ENCODE measurements at places on chromosomes 3 and 15. TPM values are rescaled to one million over a fixed set of nuclear protein-coding genes. Genes with fewer than 3 reads are reported as not detected.
A peak's percentile ranks its signal among the peaks of the same experiment; 100 is the strongest.

The RNU5B-1 gene
- not detected for total RNA-seq

The SERP1 gene
- total RNA-seq, result 231 TPM

The SEMA3G gene
- 8.3 TPM for total RNA-seq

- no peaks in the 10 kb centered on the region for H3K36me3 ChIP-seq
- H3K27me3 ChIP-seq, result no peaks in the 10 kb centered on the region
- H3K4me1 ChIP-seq, result peaks cover 27% of the 10 kb centered on the region
- peak overlapping the region; percentile 56 for H3K27ac ChIP-seq
- DNase-seq, result no peak
Measured at GRCh38 chr3:57942872-57943283, 65.3 kb upstream of the FLNB start.

DNA sequence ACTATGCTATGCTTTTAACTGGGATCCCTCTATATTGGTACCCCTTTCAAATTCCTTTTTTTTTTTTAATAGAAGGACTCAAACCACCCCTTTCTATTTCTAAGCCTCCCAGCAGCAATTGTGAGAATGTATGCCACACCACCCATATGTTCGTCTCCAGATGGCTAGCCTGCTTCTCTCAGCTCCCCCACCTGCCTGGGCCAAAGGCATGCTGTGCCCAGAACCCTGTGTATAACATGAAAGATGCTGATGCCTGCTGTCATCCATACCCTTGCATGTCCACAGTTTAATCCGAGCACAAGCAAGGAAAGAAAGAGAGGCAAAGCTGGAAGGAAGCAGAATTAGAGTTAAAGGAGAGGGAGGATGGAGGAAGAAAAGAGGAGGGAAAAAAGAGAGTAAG is 159.5 kb upstream of the CNTN6 start:
- no peaks in the 10 kb centered on the region for H3K36me3 ChIP-seq
- H3K4me3 ChIP-seq, result no peak overlapping the region
- H3K4me1 ChIP-seq, result no peaks in the 10 kb centered on the region
- H3K27ac ChIP-seq, result no peak overlapping the region
- DNase-seq, result no peak

DNA sequence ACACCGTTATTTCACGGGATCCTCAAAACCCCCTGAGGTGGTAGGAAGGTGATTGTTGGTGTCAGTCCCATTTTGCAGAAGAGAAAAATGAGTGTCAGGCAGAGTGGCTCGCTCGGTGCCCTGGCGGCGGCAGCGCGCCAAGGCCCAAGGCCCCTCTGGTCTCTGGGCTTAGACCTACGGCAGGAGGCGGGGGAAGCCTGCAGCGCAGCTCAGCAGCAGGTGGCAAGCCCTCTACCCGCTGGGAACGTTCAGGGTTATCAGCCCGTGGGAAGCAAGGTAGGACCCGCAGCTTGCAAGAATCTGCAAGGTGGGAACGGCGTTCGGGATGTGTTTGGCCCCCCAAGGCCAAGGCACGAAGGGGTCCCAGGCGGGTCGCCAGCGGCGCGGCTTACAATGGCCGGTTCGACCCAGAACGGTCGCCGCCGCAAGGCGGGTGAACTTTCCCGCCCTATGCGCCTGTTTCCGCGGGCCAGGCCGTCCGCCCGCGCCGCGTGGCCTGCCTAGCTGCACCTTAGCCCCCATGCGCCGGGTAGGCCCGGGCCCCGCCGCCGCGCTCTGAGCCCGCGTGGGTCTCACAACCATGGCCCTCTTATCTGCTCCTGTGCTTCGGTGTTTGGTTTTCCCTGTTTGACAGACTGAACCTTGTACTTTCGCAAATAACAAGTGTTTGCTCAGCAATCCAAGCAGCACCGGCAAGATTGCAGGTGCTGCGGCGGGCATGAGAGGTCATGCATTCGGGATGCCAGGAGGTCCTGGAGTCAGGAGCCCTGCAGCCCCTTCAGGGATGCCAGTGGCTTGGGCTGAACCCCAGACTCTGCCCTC is 39.7 kb downstream of the CCNL1 start:
- H3K27ac ChIP-seq, result no peak overlapping the region
- H3K4me1 ChIP-seq, result no peaks in the 10 kb centered on the region
- DNase-seq, result no peak
- H3K27me3 ChIP-seq, result no peaks in the 10 kb centered on the region

GRCh38 chr3:186642014-186642413 is 1.8 kb downstream of the FETUB start:
- H3K27ac ChIP-seq, result no peak overlapping the region
- H3K4me1 ChIP-seq, result peaks cover 14% of the 10 kb centered on the region
- no peaks in the 10 kb centered on the region for H3K36me3 ChIP-seq
- no peak overlapping the region for H3K4me3 ChIP-seq
- no peak for DNase-seq

DNA sequence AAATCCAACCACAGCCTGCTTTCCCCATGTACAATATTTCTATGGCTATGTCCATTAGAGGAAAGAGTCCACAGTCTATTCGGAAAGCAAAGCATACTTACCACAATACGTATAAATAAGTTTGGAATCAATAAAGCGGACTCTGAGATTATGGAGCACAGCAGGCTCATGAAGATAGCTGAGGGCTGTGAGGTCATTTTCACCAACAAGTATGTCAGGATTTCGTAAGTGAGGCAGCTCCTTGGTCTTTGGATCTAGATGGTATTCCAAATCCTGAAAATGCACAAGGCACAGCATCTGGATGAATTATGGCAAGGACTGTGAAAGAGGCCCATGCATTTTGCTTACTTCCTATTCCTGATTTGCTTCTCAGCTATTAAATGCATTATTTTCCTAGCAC is 100.4 kb downstream of the MYO5A start:
- no peak overlapping the region for H3K4me3 ChIP-seq
- no peaks in the 10 kb centered on the region for H3K4me1 ChIP-seq
- no peaks in the 10 kb centered on the region for H3K27me3 ChIP-seq
- no peaks in the 10 kb centered on the region for H3K36me3 ChIP-seq
- no peak for DNase-seq

DNA sequence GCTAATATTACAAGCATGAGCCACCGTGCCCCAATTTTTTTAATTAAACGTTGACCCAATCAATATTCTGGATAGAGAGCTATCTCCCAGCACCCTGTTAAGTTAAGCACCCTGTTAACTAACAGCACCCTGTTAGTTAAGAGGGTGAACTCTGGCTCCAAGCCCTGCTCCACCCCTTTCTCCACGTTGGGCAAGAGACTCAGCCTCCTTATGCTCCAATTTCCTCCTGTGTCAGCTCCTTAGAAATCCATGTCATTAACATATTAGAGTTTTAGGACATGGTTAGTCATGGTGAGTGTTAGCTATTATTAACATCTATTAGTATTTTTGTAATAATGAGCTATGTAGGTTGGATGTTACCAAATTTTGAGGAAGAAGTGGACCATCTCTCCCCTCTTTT is 217.2 kb upstream of the UBE2E1 start:
- no peak overlapping the region for H3K4me3 ChIP-seq
- no peak overlapping the region for H3K27ac ChIP-seq
- H3K36me3 ChIP-seq, result no peaks in the 10 kb centered on the region
- DNase-seq, result no peak
- no peaks in the 10 kb centered on the region for H3K4me1 ChIP-seq

DNA sequence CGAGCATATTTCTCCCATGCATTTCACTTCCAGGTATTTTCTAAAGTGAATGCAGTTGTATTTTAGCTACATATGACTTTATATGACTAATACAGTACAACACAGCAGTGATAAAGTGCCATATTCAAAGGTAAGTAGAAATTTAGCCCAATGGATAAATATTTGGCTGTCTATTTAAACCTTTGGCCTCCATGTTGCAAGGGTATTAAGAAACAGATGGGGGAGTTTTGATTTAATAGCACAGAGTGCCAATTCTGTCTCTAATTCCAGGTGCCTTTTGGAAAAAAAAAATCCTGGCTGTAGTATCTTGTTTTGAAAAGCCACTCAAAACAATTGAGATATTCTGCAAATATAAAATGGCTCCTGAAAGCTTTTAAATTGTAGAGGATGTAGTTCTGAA is 44.9 kb upstream of the SGO1 start:
- no peak overlapping the region for H3K27ac ChIP-seq
- DNase-seq, result no peak
- H3K4me3 ChIP-seq, result no peak overlapping the region
- H3K27me3 ChIP-seq, result no peaks in the 10 kb centered on the region
- no peaks in the 10 kb centered on the region for H3K36me3 ChIP-seq

DNA sequence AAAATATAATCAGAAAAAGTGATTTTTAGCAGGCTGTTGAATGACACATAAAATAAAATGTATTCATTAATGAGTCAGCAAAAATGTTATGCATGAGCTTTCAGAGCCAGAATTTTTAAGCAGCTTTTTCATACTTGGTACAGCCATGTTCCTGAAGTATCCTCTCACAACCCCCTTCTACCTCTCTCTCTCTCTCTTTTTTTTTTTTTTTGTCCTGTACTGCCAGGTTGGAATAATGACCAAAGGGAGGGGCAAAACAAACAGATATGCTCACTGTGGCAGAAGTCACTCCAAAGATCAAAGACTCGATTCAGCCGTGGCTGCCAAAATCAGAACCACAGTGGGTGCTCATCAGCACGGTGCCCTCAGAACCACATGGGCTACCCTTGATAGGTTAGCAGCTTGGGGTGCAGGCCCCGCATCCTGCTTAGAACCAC is 383.0 kb downstream of the ZBTB20 start:
- H3K4me1 ChIP-seq, result no peaks in the 10 kb centered on the region
- no peaks in the 10 kb centered on the region for H3K36me3 ChIP-seq
- DNase-seq, result no peak
- H3K27ac ChIP-seq, result no peak overlapping the region
- no peaks in the 10 kb centered on the region for H3K27me3 ChIP-seq
- H3K4me3 ChIP-seq, result no peak overlapping the region

DNA sequence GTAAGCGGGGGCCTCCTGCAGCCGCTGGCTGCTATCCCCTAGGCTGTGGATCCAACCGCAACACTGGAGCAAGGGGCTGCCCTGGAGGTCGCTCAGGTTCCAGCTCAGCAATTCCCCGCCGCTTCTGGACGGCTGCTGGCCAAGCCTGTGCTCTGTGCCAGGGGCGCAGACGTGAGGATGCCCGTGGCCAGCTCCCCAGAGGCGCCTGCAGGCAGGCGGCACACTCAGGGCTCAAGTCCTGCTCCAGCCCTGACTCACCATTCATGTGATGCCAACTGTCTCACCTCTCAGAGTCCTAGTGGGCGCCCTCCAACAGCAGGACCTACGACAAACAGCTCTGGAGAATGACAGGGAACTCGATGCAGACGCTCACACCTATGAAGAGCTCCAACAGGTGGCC is 31.6 kb downstream of the KLHL25 start:
- DNase-seq, result no peak
- H3K27me3 ChIP-seq, result no peaks in the 10 kb centered on the region
- no peaks in the 10 kb centered on the region for H3K36me3 ChIP-seq
- no peak overlapping the region for H3K27ac ChIP-seq

DNA sequence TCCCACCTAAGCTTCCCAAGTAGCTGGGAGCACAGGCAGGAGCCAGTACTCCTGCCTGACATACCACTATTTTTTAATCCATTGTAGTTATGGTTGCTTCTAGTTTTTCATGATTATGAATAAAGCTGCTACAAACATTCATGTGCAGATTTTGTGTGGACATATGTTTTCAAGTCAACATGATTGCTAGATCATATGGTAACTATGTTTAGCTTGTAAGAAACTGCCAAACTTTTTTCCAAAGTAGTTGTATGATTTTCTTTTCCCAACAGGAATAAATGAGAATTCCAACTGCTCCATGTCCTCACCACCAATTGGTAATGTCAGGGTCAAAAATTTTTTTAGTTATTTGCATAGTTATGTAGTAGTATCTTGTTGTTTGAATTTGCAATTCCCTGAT is 136.8 kb upstream of the THRB start:
- DNase-seq, result no peak
- H3K4me1 ChIP-seq, result no peaks in the 10 kb centered on the region
- H3K4me3 ChIP-seq, result no peak overlapping the region
- no peaks in the 10 kb centered on the region for H3K36me3 ChIP-seq

DNA sequence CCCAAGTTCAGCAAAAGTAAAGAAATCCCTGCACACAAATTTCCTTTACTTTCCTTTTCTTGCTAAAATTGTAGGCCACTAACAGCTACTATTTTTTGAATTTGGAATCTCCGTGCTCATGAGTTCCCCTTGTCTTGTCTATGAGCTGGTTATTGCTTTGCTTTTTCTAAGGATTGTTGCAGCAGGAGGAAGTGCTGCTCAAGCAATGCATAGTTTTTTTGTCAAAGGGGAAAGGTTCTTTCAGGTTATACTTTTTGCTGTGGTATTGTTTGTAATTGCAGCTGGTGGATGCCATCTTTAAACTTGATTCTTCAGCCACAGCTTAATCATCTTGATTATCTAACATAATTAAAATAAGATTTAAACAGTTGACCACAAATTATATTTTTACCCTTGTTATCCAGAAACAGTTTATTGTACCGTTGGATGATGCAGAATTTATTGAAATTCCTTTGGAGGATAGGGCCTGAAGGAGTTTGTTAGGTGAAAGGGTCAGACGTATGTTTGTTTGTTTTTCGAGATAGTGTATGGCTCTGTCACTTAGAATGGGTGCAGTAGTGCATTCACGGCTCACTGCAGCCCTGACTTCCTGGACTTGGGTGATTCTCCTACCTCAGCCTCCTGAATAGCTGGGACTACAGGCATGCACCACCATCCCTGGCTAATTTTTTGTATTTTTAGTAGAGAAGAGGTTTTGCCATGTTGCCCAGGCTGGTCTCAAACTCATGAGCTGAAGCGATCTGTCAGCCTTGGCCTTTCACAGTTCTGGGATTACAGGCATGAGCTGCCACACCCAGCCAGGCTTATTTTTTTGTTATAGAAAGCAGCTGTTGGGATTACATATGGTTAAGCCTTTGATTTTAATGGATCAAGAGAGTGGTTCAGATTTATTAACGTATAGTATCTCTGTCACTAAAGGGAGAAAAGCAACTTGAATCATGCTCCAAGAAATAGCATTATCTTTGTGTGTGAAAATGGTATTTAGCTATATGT is 11.7 kb downstream of the MGA start:
- H3K27ac ChIP-seq, result no peak overlapping the region
- DNase-seq, result no peak
- no peaks in the 10 kb centered on the region for H3K27me3 ChIP-seq
- peaks cover 7% of the 10 kb centered on the region for H3K36me3 ChIP-seq
- H3K4me1 ChIP-seq, result no peaks in the 10 kb centered on the region
- H3K4me3 ChIP-seq, result no peak overlapping the region

- H3K4me3 ChIP-seq, result no peak overlapping the region
- no peak for DNase-seq
- H3K27ac ChIP-seq, result peak overlapping the region; percentile 1
Measured at GRCh38 chr15:85047271-85047948, 65.8 kb downstream of the PDE8A start.

DNA sequence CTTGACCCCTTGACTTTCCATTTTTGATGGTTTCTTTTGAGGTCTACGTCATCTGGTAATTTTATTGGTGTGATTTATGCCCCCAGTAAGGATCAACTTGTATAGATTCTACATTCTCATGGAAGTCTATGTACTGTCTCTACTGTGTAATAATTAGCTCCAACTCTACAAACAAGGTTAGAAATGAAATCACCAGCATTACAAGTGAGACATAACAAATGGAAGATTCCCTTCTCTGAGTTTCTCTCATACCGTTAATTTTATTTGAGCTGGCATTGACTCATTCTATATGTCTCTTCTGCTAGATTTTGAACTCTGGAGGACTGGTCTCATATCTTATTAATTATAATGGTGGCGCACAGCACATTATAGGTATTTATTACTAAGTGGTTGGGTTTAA is 138.9 kb downstream of the LPP start:
- H3K27me3 ChIP-seq, result no peaks in the 10 kb centered on the region
- no peak overlapping the region for H3K27ac ChIP-seq
- no peaks in the 10 kb centered on the region for H3K36me3 ChIP-seq
- peaks cover 33% of the 10 kb centered on the region for H3K4me1 ChIP-seq
- no peak for DNase-seq

GRCh38 chr3:187684880-187685279 is 14.7 kb upstream of the SST start:
- H3K27me3 ChIP-seq, result no peaks in the 10 kb centered on the region
- H3K4me3 ChIP-seq, result no peak overlapping the region
- H3K36me3 ChIP-seq, result no peaks in the 10 kb centered on the region
- DNase-seq, result no peak
- no peak overlapping the region for H3K27ac ChIP-seq
